ENCODE measurements at places on chromosomes 6 and 20. TPM values are rescaled to one million over a fixed set of nuclear protein-coding genes. Genes with fewer than 3 reads are reported as not detected.

The SLC32A1 gene
- total RNA-seq = not detected

The ADGRF5 gene
- total RNA-seq = not detected

The HINT3 gene
- total RNA-seq = 7.4 TPM

The SOX18 gene
- 0.22 TPM for total RNA-seq

The HECA gene
- 4.0 TPM for total RNA-seq

DNA sequence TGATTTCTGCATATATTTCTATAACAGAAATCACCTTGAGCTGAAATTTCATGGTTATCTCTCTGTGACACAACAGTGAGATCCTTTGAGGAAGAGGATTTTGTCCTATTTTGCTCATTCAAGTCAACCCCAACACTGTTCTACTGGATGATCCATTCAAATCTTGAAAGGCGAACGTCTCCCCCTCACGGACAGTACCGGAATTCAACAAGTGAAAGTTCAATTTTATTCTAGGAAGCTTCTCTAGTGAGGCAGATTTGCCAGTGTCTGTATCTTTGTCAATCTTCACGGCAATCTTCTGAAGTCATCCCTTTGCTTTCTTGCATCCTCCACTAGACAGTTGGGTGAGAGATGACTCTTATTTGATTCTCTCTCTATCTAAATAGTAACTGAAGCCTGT, 91.7 kb upstream of the PDE7B start:
- DNase-seq = no peak

GRCh38 chr20:62951896-62952372, 575 bp upstream of the SLC17A9 start:
- DNase-seq = no peak

DNA sequence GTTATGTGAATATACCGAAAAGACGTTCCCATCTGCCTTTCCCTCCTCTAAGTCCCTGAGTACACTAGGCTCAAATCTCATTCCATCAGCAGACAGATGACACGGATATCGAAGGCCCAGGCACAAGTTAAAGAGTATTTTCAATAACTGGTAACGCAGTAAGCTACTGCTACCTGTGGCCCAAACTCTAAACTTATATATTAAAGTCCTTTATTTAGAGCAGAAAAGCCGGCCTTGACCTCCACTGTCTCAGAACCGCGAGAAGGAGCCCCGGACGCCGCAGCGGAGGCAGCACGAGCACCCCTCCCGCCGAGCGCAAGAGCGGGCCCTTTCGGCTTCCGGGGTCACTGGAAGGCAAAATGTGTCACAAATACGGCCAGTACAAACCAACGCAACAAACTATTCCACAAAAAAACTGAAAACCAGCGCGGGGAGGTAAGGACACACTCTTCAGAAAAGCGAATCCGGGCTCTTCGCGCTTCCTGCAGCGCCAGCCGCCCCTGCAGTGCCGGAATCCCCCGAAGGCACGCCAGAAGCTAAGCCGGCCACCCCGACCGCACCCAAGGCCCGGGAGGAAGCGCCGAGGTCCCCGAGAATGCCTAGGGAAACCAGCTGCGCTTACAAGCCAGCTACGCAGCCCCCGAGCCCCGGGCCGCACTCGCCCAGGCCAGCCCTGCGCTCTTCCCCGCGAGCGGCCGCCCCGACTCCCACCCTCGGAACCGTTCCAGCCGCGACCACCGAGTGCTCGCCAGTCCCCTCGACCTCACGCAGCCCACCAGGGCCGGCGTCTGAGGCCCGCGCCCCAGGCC, 681 bp downstream of the DIDO1 start:
- DNase-seq = peak; percentile 54
